ENCODE measurements at places on chromosomes 1 and 21. TPM values are rescaled to one million over a fixed set of nuclear protein-coding genes. Genes with fewer than 3 reads are reported as not detected.

- peak overlapping the region; percentile 96 for H3K27ac ChIP-seq
- DNase-seq, result peak; percentile 44
- peak overlapping the region; percentile 18 for H3K4me3 ChIP-seq
- no peaks in the 10 kb centered on the region for H3K27me3 ChIP-seq
- H3K36me3 ChIP-seq, result peaks cover 51% of the 10 kb centered on the region
- H3K4me1 ChIP-seq, result peaks cover 57% of the 10 kb centered on the region
Observed at GRCh38 chr1:155175927-155176371, 2.3 kb downstream of the TRIM46 start.

GRCh38 chr1:9352377-9353134 lies 59.9 kb downstream of the SPSB1 start:
- H3K4me1 ChIP-seq, result peaks cover 2% of the 10 kb centered on the region
- no peak for DNase-seq
- H3K36me3 ChIP-seq, result peaks cover 17% of the 10 kb centered on the region
- H3K4me3 ChIP-seq, result no peak overlapping the region
- no peak overlapping the region for H3K27ac ChIP-seq

DNA sequence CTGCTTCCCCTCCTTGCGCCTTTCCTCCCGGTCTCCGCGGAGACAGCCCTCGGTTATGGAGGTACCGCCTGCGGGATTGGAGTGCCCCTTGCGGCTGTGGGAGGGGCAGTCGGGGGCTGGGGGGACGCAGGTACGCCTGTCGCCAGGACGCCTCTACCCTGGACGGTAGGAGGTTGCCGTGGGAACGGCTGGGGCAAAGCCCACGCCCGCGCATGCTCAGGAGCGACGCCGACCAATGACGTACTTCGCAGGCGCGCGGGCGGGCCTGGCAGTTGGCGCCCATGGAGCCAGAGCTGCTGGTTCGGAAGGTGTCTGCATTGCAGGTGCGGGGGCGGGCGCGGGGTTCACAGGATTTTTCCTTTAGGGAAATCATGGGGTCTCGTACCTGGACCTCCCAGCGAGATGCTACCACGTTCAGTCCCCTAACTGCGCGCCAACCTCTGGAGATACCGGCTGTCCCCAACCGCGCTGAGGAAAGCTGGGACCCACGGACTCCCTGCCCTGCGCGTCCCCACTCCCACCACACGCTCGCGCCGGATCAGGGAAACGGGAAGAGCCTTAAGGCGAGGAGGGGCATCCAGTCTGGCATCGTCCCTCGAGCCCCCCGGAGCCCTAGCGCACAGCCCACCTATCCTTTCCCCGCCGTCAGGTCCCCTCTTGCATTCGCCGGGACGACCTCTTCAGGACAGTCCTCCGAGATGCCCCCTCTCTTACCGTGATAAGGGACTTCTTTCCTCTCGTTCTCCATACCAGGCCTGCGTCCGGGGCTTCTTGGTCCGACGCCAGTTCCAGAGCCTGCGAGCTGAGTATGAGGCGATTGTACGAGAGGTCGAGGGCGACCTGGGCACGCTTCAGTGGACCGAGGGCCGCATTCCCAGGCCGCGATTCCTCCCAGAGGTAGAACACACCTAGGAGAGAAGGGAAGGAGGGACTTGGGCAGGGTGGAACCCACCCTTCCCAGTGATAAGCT lies at the start of gene IQCC:
TSS of gene IQCC (plus strand) at position 271 of the 970 bp plus-strand sequence. CDS start at position 282, 11 bp downstream.
- peaks cover 21% of the 10 kb centered on the region for H3K36me3 ChIP-seq
- H3K4me3 ChIP-seq, result peak within 1 kb of the TSS; percentile 81
- peak; percentile 87 for DNase-seq
- peak within 1 kb of the TSS; percentile 60 for H3K27ac ChIP-seq
- no peaks in the 10 kb centered on the region for H3K27me3 ChIP-seq
- peaks cover 45% of the 10 kb centered on the region for H3K4me1 ChIP-seq

- peaks cover 2% of the 10 kb centered on the region for H3K27me3 ChIP-seq
- H3K4me1 ChIP-seq, result peaks cover 1% of the 10 kb centered on the region
- peak overlapping the region; percentile 54 for H3K27ac ChIP-seq
- H3K4me3 ChIP-seq, result peak overlapping the region; percentile 69
- peak; percentile 73 for DNase-seq
- peaks cover 13% of the 10 kb centered on the region for H3K36me3 ChIP-seq
Observed at GRCh38 chr1:1157426-1157913, 16.2 kb upstream of the TTLL10 start.

DNA sequence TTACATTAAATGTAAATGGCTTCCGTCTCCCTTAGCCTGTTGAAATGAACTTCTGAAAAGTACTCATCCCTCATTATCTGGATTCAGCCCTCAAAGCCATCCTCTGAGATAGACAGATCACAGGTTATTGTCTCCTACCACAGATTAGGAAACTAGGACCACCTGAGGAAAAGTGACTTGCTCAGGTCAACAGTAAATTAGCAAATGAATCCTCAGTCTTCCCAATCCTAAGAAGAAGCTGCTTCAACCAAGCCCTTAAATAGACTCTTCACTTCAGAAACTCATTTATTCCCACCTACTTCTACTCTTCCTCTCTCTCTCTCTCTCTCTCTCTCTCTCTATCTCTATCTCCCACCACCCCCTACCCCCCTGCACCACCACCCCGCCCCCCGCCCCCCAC lies 152.3 kb downstream of the DMRTA2 start:
- DNase-seq, result no peak
- H3K4me3 ChIP-seq, result no peak overlapping the region
- no peaks in the 10 kb centered on the region for H3K36me3 ChIP-seq
- H3K27ac ChIP-seq, result no peak overlapping the region
- H3K4me1 ChIP-seq, result peaks cover 1% of the 10 kb centered on the region
- no peaks in the 10 kb centered on the region for H3K27me3 ChIP-seq

GRCh38 chr1:83832194-83832593 lies 166.7 kb downstream of the TTLL7 start:
- H3K4me1 ChIP-seq, result no peaks in the 10 kb centered on the region
- H3K4me3 ChIP-seq, result no peak overlapping the region
- no peak overlapping the region for H3K27ac ChIP-seq
- no peak for DNase-seq
- no peaks in the 10 kb centered on the region for H3K36me3 ChIP-seq

GRCh38 chr21:25970254-25970930 lies 200.2 kb downstream of the APP start:
- H3K4me3 ChIP-seq, result no peak overlapping the region
- DNase-seq, result no peak
- no peak overlapping the region for H3K27ac ChIP-seq
- no peaks in the 10 kb centered on the region for H3K27me3 ChIP-seq
- H3K4me1 ChIP-seq, result peaks cover 4% of the 10 kb centered on the region

- no peaks in the 10 kb centered on the region for H3K27me3 ChIP-seq
- no peaks in the 10 kb centered on the region for H3K4me1 ChIP-seq
- H3K4me3 ChIP-seq, result no peak overlapping the region
- no peaks in the 10 kb centered on the region for H3K36me3 ChIP-seq
Observed at GRCh38 chr1:81158592-81158991, 642.1 kb upstream of the ADGRL2 start.

DNA sequence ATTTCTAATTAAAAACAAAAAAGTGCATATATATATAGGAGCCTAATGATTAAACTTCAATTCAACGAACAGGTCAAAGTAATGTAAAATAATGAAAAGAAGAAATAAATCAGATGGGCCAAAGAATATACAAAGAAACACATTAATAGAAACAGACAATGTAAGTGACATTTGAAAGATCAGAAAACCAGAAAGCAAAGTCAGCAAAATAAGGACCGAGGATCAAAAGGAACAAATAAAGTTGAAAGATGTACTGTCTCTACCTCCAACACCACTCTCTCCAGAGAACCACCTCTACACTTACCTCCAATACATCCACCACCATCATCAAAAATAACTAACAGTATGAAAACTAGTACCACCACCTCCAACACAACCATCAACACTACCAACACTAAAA lies 1226.3 kb upstream of the NCAM2 start:
- H3K27me3 ChIP-seq, result no peaks in the 10 kb centered on the region
- DNase-seq, result no peak
- no peaks in the 10 kb centered on the region for H3K36me3 ChIP-seq

- H3K27ac ChIP-seq, result no peak overlapping the region
- H3K27me3 ChIP-seq, result peaks cover 7% of the 10 kb centered on the region
Observed at GRCh38 chr1:159869173-159869572, 6.7 kb upstream of the VSIG8 start.

DNA sequence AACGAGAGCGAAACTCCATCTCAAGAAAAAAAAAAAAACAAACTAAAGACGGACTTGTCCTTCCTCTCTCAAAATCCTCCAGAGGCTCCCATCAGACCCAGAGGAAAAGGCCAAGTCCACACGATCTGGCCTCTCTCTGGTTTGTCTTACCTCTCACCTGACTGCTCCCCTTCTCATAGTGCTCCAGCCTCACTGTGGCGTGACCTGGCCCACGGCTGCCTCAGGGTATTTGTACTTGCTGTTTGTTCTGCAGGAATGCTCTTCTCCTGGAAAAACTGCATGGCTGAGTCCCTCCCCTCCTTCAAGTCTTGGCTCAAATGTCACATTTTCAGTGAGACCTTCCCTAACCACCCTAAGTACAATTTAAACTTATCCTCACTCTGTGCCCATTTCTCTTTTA lies 8.0 kb upstream of the BRWD1 start:
- H3K36me3 ChIP-seq, result no peaks in the 10 kb centered on the region
- H3K4me3 ChIP-seq, result no peak overlapping the region
- H3K4me1 ChIP-seq, result no peaks in the 10 kb centered on the region
- peaks cover 1% of the 10 kb centered on the region for H3K27me3 ChIP-seq

DNA sequence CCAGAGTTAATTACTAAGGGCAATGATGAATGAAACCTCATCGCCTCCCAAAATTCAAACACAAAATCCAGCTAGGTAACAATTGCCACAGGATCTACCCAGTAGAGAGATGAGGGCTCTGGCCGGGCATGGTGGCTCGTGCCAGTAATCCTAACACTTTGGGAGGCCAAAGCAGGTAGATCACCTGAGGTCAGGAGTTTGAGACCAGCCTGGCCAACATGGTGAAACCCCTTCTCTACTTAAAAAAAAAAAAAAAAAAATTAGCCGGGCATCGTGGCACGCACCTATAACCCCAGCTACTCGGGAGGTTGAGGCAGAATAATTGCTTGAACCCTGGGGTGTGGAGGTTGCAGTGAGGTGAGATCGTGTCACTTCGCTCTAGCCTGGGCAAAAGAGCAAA lies 15.8 kb downstream of the CD2 start:
- H3K4me3 ChIP-seq, result peak overlapping the region; percentile 49
- H3K27ac ChIP-seq, result peak overlapping the region; percentile 99
- no peaks in the 10 kb centered on the region for H3K27me3 ChIP-seq
- DNase-seq, result no peak

- H3K27ac ChIP-seq, result peak overlapping the region; percentile 65
- peaks cover 44% of the 10 kb centered on the region for H3K36me3 ChIP-seq
- peaks cover 66% of the 10 kb centered on the region for H3K4me1 ChIP-seq
- H3K4me3 ChIP-seq, result no peak overlapping the region
- no peaks in the 10 kb centered on the region for H3K27me3 ChIP-seq
Observed at GRCh38 chr1:84152649-84153056, 8.6 kb downstream of the PRKACB start.

GRCh38 chr1:84159533-84160240 lies 15.6 kb downstream of the PRKACB start:
- no peak overlapping the region for H3K4me3 ChIP-seq
- peaks cover 41% of the 10 kb centered on the region for H3K4me1 ChIP-seq
- no peak overlapping the region for H3K27ac ChIP-seq
- no peak for DNase-seq
- H3K36me3 ChIP-seq, result peaks cover 32% of the 10 kb centered on the region
- no peaks in the 10 kb centered on the region for H3K27me3 ChIP-seq

DNA sequence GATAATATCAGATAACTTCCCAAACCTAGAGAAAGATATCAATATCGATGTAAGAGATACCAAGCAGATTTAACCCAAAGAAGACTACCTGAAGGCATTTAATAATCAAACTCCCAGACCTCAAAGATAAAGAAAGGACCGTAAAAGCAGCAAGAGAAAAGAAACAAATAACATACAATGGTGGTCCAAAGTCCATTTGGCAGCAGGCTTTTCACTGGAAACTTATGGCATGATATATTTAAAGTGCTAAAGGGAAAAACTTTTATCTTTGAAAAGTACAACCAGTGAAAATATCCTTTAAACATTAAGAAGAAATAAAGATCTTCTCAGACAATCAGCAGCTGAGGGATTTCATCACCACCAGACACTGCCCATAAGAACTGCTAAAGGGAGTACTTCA lies 812.7 kb upstream of the ADAMTS5 start:
- DNase-seq, result no peak
- H3K4me1 ChIP-seq, result no peaks in the 10 kb centered on the region
- H3K36me3 ChIP-seq, result no peaks in the 10 kb centered on the region
- H3K27ac ChIP-seq, result no peak overlapping the region
- no peaks in the 10 kb centered on the region for H3K27me3 ChIP-seq

DNA sequence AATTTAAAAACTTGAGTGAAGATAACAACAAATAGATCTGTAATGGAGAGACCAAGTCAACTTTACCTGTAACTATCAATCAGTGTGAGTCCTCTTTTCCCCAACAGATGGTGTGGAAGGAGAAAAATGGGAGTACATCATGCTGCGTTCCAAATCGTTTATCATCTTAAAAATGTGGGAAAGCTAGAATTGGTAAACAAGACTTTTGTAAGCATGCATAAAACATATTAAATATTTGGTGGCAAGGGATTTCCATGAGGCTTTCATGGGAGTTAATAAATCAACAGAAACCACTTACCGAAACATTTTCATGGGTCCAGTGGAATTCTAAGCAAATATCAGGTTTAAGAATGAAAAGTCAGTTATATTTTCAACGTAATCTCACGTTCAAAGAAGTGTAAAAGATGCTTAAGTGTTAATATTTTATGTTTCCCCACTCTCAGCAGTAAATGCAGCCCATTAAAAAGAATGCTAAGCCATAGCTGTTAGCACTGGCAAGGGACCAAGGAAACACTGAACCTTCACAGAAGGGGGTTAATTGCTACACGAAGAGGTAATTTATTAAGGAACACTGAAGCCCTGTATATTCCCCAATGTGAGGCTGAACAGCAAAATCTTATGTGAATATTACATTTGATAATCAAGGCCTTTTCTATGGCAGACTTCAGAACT lies 117.0 kb downstream of the ZC3H11B start:
- no peak overlapping the region for H3K4me3 ChIP-seq
- H3K4me1 ChIP-seq, result no peaks in the 10 kb centered on the region
- DNase-seq, result no peak
- H3K36me3 ChIP-seq, result no peaks in the 10 kb centered on the region
- no peaks in the 10 kb centered on the region for H3K27me3 ChIP-seq

The HOOK1 gene
- total RNA-seq, result 1.6 TPM

The FCGR1A gene
- 1.1 TPM for total RNA-seq

The NHLH1 gene
- total RNA-seq, result 0.43 TPM

The C1QC gene
- not detected for total RNA-seq

The CYP4A11 gene
- total RNA-seq, result not detected

The NTMT2 gene
- not detected for total RNA-seq

The IRF6 gene
- 0.10 TPM for total RNA-seq

The ADGRB2 gene
- 0.81 TPM for total RNA-seq

The ADAMTS1 gene
- total RNA-seq, result 1.4 TPM

The A3GALT2 gene
- total RNA-seq, result not detected

The NR1I3 gene
- not detected for total RNA-seq

The LCK gene
- total RNA-seq, result 469 TPM

The TMPRSS3 gene
- 24.6 TPM for total RNA-seq

The MRPL24 gene
- 40.3 TPM for total RNA-seq

The KRTAP11-1 gene
- total RNA-seq, result not detected

All from activated CD4-positive, alpha-beta memory T cell treated with anti-CD3 and anti-CD28 coated beads, Interleukin-2, amount 10 ng/mL, durations not matched to agents 7 days and 5 days (primary cell).